ENCODE measurements at places on chromosomes 1 and 21. TPM values are rescaled to one million over a fixed set of nuclear protein-coding genes. Genes with fewer than 3 reads are reported as not detected.

The PACC1 gene
- 14.3 TPM for total RNA-seq

The F5 gene
- total RNA-seq: 1.3 TPM

The KANK4 gene
- total RNA-seq: not detected

The IL19 gene
- total RNA-seq: not detected

The MXRA8 gene
- 1.2 TPM for total RNA-seq

The SLC6A17 gene
- not detected for total RNA-seq

DNA sequence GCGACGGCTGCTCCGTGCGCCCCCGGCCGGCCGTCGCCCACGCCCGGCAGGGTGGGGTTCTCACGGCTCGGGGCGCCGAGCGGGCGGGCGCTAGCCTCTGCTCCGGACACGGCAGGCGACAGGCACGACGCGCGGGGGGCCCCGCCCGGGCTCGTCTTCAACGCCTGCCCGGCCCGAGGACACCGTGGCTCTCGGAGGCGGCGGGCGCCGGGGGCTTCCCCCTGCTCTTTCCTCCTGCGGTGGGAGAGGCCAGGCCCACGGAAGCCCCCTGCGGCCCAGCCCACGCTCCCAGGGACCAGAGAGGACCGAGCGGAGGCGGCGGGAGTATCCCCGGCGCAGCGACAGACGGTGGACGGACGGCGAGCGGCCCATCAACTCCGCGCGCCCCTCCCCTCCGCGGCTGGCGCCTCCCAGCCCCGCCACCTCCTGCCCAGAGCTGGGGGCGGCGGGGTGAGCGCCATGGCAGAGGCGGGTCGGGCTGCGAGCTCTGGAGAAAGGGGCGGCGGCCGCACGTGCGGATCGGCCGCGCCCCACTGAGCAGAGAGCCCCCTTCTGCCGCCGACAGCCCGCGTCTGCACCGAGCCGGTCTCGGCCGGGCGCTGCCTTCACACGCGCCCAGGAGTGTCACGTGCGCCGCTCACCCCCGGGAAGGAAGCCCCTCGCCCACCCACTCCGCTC lies at the start of the genes SHE and TDRD10:
SHE (minus strand) TSS at position 347 of the 678 bp plus-strand sequence. CDS start 386 bp downstream, outside the sequence.
TDRD10 (plus strand) TSS at position 154 of the 678 bp plus-strand sequence. CDS start 4,685 bp downstream, outside the sequence.
- peaks cover 1% of the 10 kb centered on the region for H3K36me3 ChIP-seq
- peaks cover 2% of the 10 kb centered on the region for H3K4me1 ChIP-seq
- no peak within 1 kb of the TSS for H3K27ac ChIP-seq
- DNase-seq: peak; percentile 45
- H3K27me3 ChIP-seq: peaks cover 65% of the 10 kb centered on the region

GRCh38 chr1:117653732-117654492 lies 48.1 kb downstream of the TENT5C start:
- H3K27ac ChIP-seq: peak overlapping the region; percentile 84
- peak overlapping the region; percentile 83 for H3K4me3 ChIP-seq
- peaks cover 64% of the 10 kb centered on the region for H3K4me1 ChIP-seq
- no peaks in the 10 kb centered on the region for H3K36me3 ChIP-seq
- DNase-seq: no peak

GRCh38 chr1:32128964-32129363 lies 21.1 kb downstream of the KPNA6 start:
- no peak overlapping the region for H3K27ac ChIP-seq
- no peaks in the 10 kb centered on the region for H3K27me3 ChIP-seq
- peaks cover 9% of the 10 kb centered on the region for H3K36me3 ChIP-seq

- peaks cover 41% of the 10 kb centered on the region for H3K36me3 ChIP-seq
- H3K27ac ChIP-seq: no peak overlapping the region
- no peak overlapping the region for H3K4me3 ChIP-seq
- no peak for DNase-seq
- H3K4me1 ChIP-seq: peaks cover 27% of the 10 kb centered on the region
Measured at GRCh38 chr1:12405325-12406210, 175.7 kb downstream of the VPS13D start.

DNA sequence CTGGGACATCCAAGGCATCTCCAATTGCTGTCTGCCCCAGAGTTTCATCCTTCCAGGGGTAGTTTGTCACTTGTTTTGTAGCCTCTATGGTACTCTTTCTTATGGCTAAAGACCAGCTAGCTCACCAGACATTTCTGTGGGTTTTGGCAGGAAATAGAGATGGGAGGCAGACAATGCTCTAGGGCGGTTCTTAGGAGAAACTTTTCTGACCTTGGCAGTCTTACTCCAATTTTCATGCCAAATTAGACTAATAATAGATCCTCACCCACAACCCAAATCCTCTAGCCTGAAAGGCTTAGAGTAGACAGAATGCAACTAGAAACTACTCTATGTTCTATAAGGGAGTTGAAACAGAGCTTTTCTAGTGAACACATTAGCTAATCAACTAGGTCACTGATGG lies 69.8 kb downstream of the LRIG2 start:
- DNase-seq: no peak
- no peaks in the 10 kb centered on the region for H3K36me3 ChIP-seq
- peaks cover 26% of the 10 kb centered on the region for H3K4me1 ChIP-seq
- H3K27me3 ChIP-seq: no peaks in the 10 kb centered on the region
- no peak overlapping the region for H3K4me3 ChIP-seq

DNA sequence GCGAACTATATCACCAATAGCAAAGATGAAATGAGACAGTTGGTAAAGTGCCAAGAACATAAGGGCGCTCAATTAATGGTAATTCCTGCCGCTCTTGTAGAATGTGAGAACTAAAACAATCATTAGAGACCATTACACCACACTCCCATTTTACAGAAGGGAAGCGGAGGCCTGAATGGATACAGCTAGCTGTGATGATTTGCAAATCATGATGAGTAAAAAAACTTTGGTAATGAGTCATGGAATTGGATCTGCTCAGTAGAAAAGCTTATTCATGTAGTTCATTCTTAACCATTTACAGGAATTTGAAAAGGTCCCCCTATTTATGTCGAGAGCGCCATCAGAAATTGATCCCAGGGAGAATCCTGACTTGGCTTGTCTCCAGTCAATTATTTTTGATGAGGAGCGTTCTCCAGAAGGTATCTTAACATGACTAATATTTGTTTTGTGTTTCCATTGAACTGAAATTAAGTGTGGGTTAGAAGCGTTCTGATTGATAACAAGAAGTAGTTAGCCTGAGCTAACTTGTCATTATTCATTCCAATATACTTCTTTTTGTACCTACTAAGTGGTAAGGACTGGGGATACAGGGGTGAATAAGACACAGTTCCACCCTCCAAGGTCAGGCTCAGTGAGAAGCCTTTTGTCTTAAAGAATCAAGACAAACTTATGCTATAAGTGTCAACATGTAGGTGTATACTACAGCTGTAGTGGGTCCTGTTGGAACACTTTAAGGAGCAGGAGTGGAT lies 812 bp downstream of the TTC4 start:
- H3K36me3 ChIP-seq: peaks cover 2% of the 10 kb centered on the region
- peaks cover 24% of the 10 kb centered on the region for H3K4me1 ChIP-seq
- peak overlapping the region; percentile 88 for H3K27ac ChIP-seq
- H3K4me3 ChIP-seq: peak overlapping the region; percentile 91

GRCh38 chr1:203456577-203456976 lies 19.0 kb upstream of the PRELP start:
- H3K36me3 ChIP-seq: no peaks in the 10 kb centered on the region
- no peak for DNase-seq
- peaks cover 24% of the 10 kb centered on the region for H3K27me3 ChIP-seq
- no peaks in the 10 kb centered on the region for H3K4me1 ChIP-seq
- no peak overlapping the region for H3K27ac ChIP-seq

DNA sequence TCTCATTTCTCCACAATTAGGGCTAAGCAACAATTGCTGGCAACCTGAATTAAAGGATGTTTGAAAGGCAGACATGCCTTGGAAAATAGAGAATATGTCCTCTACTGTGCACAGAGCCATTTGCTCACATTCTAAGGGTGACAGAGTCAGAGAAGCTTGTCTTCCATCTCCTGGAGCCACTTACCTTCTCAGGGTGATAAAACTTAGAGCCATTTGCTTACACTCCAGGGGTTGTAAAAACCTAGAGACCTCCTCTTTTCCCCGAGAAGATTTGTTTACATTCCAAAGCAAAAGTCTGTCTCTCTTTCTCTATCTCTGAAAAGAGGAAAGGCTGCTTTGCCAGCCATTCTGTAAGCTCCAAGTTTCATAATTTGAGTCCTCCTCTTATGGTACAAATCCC lies 61.3 kb downstream of the LBR start:
- H3K27ac ChIP-seq: no peak overlapping the region
- peaks cover 3% of the 10 kb centered on the region for H3K4me1 ChIP-seq
- peaks cover 18% of the 10 kb centered on the region for H3K27me3 ChIP-seq
- no peak for DNase-seq
- no peak overlapping the region for H3K4me3 ChIP-seq

DNA sequence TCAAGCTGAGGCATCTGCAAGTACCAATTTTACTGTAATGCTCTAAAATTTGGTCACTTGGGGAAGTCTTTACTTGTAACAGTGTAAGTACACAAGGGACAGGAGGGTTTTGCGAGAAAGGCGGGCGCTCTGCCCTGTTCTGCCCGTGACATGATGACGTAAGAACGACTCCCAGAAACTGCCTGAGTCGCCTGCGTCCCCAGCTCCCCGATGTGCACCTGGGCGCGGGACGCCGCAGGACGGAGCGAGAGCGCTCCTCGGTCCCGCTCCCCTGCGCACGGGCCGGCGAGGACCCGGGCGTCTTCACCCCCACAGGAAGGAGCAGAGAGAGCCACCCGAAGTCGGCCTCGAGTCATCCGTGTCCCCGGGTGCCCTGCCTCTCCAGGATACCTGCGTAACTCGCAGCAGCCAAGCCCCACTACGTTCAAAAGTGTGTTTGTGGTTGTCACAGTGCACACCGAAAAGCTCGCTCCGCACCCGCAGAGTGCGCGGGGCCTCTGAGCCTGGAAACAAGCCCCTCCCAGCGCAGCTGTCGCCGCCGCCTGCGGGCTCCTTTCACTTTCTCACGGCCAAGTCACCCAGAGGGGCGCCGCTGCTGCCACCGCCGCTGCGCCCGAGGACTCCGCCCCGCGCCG lies 3.3 kb upstream of the ZBTB18 start:
- peak; percentile 90 for DNase-seq
- peak overlapping the region; percentile 94 for H3K4me3 ChIP-seq
- H3K27me3 ChIP-seq: peaks cover 3% of the 10 kb centered on the region
- H3K4me1 ChIP-seq: peaks cover 32% of the 10 kb centered on the region
- H3K36me3 ChIP-seq: peaks cover 2% of the 10 kb centered on the region

DNA sequence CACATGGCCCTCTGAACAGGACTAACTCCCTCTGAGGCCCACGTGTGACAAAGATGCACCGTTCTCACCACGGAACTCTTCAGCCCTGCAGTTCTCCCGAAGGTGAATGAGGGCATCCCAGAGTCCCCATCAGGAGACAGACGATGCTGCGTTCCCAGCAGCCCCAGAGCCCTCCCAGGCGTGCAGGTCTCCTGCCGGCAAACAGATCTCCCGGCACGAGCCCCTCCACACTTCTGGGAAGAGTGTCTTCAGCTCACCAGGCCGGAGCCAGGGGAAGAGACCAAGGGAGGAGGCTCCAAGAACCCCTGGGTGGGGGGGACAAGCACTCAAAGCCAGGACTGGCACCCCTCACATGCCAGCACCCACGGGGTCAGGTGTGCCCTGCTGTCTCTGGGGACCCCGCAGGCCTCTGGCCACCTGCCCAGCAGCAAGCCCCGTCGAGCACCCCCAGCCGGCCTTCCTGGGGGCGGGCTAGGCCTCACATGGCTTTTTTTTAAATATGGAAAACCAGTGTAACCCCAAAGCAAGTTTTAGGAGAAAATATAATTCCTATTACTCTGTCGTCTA lies 45.1 kb upstream of the TRAPPC10 start:
- peaks cover 3% of the 10 kb centered on the region for H3K4me1 ChIP-seq
- no peak for DNase-seq
- peaks cover 9% of the 10 kb centered on the region for H3K36me3 ChIP-seq
- H3K27ac ChIP-seq: no peak overlapping the region

- H3K27me3 ChIP-seq: no peaks in the 10 kb centered on the region
- DNase-seq: no peak
- no peak overlapping the region for H3K27ac ChIP-seq
- H3K4me3 ChIP-seq: no peak overlapping the region
Measured at GRCh38 chr21:33359446-33359845, 34.7 kb downstream of the IFNAR1 start.

Measured in activated naive CD8-positive, alpha-beta T cell treated with anti-CD3 and anti-CD28 coated beads, Interleukin-2, amount 10 ng/mL, durations not matched to agents 7 days and 5 days (primary cell).